ENCODE measurements at places on chromosomes 1 and 21. TPM values are rescaled to one million over a fixed set of nuclear protein-coding genes. Genes with fewer than 3 reads are reported as not detected.

DNA sequence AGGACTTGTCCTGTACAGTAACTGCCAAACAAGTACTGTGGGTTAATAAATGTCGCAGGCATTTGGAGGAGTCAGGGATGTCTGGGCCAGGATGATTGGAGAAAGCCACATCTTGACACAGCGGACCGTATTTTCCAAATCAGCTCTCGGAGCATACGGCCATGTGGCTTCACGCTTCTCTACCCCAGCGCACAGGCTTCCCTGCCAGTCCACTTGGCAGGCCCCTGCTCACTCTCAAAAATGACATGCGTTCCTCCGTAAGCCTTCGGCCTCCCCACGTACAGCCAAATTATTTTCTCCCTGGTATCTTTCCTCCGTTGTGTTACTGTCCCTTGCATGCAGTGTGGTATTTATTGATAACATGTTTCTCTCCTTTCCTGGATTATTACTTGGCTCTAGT is 7.2 kb upstream of the LRRC38 start:
- DNase-seq: no peak

GRCh38 chr1:109251277-109252166 is 2.2 kb downstream of the CELSR2 start:
- no peak for DNase-seq

DNA sequence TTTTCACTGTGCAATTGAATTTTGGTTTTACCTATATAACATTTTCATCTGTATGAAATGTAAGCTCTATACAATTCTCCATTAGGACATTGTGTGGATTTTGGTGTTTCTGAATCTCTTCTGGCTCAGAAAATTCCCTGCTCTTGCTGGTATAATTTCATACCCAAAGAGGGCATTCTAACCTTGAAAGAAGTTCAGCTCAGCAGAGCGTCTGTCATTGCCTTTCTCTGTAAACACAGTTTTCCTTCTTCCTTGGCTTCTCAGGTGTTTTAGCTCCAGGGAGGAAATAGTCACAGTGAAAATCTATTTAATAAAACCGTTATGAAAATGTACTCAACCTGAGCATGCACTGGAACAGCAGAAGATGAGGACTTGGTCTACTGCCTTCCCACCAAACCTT is 16.0 kb downstream of the DISC1 start:
- DNase-seq: no peak

- no peak for DNase-seq
Observed at GRCh38 chr1:167452483-167452882, 65.8 kb downstream of the CD247 start.

DNA sequence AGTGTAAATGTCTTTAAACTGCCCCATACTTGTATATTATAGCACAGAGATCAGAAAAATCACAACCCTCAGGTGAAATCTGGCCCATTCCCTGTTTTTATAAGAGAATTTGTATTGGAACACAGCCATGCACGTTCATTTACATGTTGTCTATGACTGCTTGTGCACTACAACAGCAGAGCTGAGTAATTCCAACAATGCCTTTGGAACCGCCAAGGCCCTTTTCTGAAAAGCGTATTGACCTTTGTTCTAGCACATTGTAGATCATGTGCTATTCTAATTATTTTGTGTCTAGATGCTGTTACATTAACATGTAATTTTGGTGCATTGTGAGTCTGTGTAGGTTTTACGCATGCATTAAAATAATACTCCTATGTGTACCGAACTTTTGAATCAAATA is 339.6 kb downstream of the CHRM3 start:
- no peak for DNase-seq

- no peak for DNase-seq
Observed at GRCh38 chr1:200165493-200166220, 138.1 kb downstream of the NR5A2 start.

GRCh38 chr1:68495968-68496679 is 758 bp downstream of the DEPDC1 start:
- DNase-seq: no peak

MYBPH gene
- total RNA-seq: not detected

KRTAP11-1 gene
- total RNA-seq: not detected

GGPS1 gene
- 30.8 TPM for total RNA-seq
